RPMI7951 (cell line): ENCODE measurements at places on chromosomes 11 and 22.

DNA sequence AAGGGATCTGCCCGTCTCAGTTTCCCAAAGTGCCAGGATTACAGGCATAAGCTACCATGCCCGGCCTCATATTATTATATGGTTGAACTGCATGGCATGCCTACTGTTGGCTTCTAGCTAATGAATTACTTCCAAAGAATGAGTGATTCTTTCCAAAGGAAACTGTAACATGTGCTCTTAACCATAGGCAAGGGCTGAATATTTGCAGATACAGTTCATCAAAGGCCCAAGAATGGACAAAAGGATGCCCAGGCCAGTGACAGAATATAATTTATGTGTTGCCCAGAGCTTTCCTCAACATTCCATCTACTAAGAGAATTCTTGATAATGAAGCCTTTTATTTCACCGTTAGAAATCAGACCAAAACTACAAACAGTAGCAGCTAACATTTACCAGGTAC, 27.0 kb upstream of the CCDC89 start:
- peak; percentile 28 for DNase-seq

GRCh38 chr22:38706101-38706900, 557 bp downstream of the GTPBP1 start:
- DNase-seq = peak; percentile 37

DNA sequence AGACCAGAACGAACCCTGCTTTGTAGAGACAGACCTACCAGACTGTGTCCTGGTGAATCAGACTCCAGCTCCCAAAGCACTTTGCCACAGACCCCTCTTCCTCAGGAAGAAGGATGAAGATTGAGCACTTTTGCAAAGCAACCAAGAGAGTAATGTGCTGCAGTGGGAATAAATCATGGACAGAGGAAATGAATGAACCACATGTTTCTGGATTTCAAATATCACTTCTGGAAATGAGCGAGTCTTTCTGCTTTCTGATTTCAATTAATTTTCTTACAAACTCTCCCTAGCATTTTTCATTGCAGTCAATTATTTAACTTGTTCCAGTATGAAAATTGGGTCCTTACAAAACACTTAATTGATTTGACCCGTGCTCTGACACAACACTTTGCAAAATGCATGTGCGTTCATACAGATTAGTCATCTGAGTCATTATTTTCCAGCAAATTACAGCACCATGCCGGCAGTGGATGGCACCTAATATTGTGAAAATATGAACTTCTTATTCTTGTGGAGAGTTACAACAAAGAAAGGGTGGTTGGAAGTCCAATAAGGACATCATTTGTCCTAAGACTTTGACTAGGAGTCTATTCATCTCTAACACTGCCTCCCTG, 315.9 kb upstream of the CCDC90B start:
- DNase-seq = no peak

DNA sequence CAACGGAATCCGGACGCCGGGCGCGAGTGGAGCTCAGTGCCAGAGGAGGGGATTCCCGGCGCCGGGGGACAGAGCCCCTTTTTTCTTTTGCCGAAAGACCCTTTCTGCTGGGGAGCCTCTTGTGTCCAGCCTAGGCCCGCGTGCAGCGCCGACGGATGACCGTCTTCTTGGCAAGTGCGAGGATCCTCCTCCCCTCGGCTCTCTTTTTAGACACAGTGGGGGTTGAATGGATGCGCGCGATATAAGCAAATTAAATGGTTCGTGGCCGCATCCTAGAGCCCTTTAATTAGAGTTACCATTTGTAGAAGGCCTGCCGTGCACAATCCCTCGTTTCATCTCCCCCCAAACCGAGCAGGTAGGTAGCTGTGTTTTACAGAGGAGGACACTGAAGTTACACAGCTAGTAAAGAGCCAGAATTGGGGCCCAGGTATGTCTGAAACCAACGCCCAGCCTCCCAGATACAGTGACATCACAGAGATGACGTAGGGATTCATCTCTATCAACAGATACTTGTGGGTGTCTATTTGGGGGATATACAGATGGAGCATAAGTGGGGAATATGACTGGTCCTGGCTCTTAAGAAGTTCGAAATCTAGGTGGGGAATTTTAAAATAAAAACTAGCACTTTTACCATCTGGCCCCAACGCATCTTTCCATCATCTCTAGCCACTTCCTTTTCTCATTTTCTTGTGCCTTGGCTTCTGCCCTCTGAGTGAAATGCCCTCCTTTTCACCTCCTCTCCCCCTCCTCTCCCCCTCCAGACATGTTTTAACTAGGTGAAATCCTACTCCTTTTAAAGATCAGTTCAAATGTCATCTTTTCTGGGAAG, 875 bp downstream of the TCP11L1 start:
- peak; percentile 14 for DNase-seq

- peak; percentile 82 for DNase-seq
These were observed 6.0 kb upstream of the ARHGAP42 start for GRCh38 chr11:100681064-100681502.

GRCh38 chr11:489610-490185, 17.3 kb downstream of the RNH1 start:
- DNase-seq = no peak

GRCh38 chr11:36365907-36366306, 69.8 kb downstream of the PRR5L start:
- no peak for DNase-seq

- no peak for DNase-seq
These were observed 601.1 kb downstream of the JRKL start for GRCh38 chr11:96990914-96991313.

DNA sequence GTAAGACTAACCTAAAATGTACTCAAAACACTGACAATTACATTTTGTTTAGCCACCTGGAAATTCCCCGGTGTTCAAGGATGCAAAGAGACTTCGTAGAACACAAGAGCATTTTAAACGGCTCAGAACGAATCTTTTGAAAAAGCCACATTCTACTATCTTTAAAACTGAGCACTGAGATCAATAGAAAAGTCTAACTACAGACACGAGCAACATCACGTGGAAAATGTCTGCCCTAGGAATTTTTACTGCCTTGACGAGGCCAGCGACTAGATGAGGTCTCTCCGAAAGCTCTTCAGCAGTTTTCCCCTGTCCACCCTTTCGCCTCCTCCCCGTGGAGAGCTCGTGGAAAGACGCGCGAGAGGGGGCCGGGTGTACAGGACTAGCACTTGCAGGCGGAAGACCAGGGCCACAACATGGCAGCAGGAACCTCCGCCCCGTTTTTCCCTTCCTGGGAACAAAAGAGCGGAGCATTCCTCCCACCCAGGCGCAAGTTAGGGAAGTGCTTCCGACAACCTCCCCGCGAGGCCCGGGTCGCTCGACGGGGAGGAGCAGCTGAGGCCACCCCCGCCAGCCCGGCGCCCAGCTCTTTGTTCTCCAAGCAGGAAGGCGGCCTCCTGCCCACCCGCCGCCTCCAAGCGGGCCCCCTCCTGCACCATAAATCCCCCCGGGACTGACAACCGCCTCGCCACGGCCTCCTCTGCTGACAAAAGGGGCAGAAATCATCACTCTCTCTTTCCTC, 1.1 kb downstream of the EIF4G2 start:
- peak; percentile 48 for DNase-seq

- DNase-seq = no peak
These were observed 1289.6 kb downstream of the TBC1D22A start for GRCh38 chr22:48051796-48052620.
